Kidney (tissue), 22 donors: ENCODE measurements at places on chromosomes 4 and X. TPM values are rescaled to one million over a fixed set of nuclear protein-coding genes. Genes with fewer than 3 reads are reported as not detected.

The SPANXB1 gene
- not detected for total RNA-seq

The ARHGAP6 gene
- 20.4 TPM for total RNA-seq

The GAGE12J gene
- total RNA-seq, result not detected

The OFD1 gene
- 42.0 TPM for total RNA-seq

The MSANTD1 gene
- total RNA-seq, result 0.91 TPM
